ENCODE measurements at places on chromosomes 3 and 15. TPM values are rescaled to one million over a fixed set of nuclear protein-coding genes. Genes with fewer than 3 reads are reported as not detected.
A peak's percentile ranks its signal among the peaks of the same experiment; 100 is the strongest.

DNA sequence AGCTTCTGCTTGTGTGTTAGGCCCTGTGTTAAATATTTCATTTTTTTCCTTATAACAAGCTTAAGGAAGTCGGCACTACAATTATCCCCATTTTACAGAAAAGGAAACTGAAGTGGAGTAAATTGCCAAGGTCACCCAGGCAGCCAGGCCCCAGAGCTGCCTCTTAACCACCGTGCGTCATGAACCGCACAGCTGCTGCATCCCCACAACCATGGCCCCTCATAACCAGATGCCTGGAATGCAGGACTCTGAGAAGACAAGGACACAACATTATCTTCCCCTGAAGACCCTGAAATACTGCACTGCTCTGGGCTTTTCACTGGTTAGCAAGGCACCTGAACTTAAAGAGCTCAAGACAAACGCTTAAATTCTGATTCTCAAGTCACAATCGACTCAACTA, 14.6 kb downstream of the LRIG1 start:
- no peak overlapping the region for H3K4me3 ChIP-seq
- peak overlapping the region; percentile 84 for H3K27ac ChIP-seq
- H3K27me3 ChIP-seq = no peaks in the 10 kb centered on the region
- peaks cover 11% of the 10 kb centered on the region for H3K4me1 ChIP-seq

- H3K27ac ChIP-seq = peak overlapping the region; percentile 77
- no peaks in the 10 kb centered on the region for H3K4me1 ChIP-seq
- peak; percentile 97 for DNase-seq
- H3K27me3 ChIP-seq = no peaks in the 10 kb centered on the region
Observed at GRCh38 chr15:80152180-80152895, 461 bp upstream of the FAH start.

DNA sequence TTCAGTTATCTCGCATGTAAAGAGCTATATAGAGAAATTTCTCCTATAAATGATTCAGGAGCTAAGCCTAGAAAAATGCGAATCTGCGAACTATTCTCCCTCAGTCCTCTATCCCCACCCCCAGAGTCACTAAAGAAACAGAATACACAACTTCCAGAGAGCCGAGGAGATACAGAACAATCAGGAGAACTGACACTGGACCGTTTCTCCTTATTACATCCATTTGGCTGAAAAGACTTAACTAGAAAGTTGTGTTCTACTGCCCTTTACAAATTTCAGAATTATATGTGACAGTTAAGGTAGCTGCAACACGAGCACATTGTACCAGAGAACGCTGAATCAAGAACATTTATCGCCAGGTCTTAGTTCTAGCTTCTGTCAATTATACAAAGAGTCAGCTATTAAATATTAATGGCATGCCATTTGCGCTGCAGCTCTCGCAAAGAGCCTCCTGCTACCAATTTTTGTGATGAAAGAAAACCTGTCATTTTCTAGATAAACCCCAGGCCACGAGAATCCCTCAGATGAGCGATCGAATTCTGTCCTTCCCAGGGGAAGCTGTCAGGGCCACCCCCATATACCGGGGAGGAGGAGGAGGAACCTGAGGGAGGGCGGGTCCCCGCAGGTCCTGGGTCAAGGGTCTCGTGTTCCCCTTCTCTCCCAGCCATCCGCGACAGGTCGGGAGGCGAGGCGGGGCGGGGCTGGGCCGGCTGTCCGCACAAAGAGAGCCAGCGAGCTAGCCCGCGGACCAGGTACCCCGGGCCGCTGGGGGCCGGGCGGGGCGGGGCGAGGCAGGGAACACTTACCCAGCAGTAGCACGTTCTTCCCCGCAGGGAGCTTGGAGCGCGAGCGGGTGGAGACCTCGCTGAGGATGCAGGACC, 878 bp downstream of the DYNC1LI1 start:
- H3K36me3 ChIP-seq = no peaks in the 10 kb centered on the region
- peak; percentile 44 for DNase-seq
- no peaks in the 10 kb centered on the region for H3K27me3 ChIP-seq
- peak overlapping the region; percentile 96 for H3K4me3 ChIP-seq
- no peaks in the 10 kb centered on the region for H3K4me1 ChIP-seq
- peak overlapping the region; percentile 96 for H3K27ac ChIP-seq

GRCh38 chr15:65978110-65978509, 108.8 kb downstream of the RAB11A start:
- H3K27me3 ChIP-seq = peaks cover 16% of the 10 kb centered on the region
- H3K36me3 ChIP-seq = no peaks in the 10 kb centered on the region
- no peak overlapping the region for H3K4me3 ChIP-seq
- H3K4me1 ChIP-seq = no peaks in the 10 kb centered on the region
- no peak overlapping the region for H3K27ac ChIP-seq
- DNase-seq = no peak

DNA sequence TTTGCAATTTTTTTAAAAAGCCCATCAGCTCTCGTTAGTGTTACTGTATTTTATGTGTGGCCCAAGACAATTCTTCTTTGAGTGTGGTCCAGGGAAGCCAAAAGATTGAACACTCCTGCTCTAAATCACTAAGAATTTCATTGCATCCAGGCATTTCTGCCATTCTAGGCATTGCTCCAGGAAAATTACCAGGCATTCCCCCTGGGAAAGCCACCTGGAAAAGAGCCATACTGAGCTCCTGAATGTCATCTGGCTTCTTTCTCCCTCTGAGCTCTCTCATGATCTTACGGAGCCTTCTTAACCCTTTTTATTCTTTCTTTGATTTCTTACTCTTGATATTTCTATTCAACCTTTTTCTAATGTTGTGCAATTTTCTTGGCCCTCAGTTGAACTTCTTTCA, 202.2 kb downstream of the DOCK3 start:
- H3K36me3 ChIP-seq = no peaks in the 10 kb centered on the region
- no peaks in the 10 kb centered on the region for H3K4me1 ChIP-seq
- DNase-seq = no peak

DNA sequence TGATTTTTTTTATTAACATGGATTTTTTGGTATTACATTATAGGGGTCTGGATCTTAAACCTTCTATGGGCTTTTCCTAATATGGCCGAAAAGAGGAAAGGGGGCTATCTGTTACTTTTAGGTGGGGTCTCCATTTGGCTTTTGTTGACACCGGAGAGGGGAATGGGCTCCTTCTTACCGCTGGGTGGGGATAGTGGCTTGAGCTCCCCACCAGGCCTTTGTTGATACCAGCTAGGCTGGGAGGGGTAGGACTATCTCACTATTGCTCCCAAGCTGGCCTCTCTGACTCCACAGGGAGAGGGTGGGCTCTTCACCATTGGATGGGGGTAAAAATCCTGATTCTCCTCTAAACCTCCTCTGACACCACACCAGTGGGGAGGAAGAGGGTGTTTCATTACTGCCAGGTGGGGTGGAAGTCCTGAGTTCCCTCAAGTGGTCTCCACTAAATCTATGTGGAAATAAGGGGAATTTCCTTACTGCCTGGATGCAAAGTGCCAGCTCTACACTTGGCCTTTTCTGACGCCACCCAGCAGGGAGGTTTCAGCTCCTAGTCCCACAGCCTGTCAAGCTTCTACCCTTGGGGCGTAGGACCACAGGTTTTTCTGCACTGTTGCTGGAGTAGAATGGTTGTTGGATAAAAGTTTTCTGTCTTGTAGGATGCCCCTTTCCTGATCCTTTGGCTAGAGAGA, 572.3 kb downstream of the MAGI1 start:
- H3K36me3 ChIP-seq = no peaks in the 10 kb centered on the region
- no peaks in the 10 kb centered on the region for H3K27me3 ChIP-seq
- H3K27ac ChIP-seq = no peak overlapping the region
- DNase-seq = no peak
- no peak overlapping the region for H3K4me3 ChIP-seq

DNA sequence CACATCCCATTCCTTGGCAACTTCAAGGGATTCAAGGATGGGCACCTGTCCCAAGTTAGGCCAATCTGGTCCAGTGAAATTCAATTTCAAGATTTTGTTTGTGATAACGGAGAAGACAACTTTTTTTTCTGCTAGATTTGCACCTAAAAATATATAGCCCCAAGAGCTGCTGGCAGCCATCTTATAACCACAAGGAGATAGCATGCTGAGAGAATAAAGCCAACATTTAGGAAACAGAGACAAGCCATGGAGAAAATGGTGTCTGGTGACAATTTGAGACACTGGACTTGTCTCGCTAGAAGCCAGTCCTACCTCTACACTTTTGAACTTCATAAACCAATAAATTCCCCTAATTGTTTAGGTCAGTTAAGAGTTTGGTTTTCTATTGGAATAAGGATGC, 5.4 kb downstream of the PARL start:
- H3K27ac ChIP-seq = no peak overlapping the region
- peaks cover 12% of the 10 kb centered on the region for H3K4me1 ChIP-seq
- H3K36me3 ChIP-seq = no peaks in the 10 kb centered on the region
- DNase-seq = no peak
- H3K4me3 ChIP-seq = no peak overlapping the region

GRCh38 chr15:63513271-63513670, 8.9 kb downstream of the USP3 start:
- H3K36me3 ChIP-seq = no peaks in the 10 kb centered on the region
- H3K27me3 ChIP-seq = no peaks in the 10 kb centered on the region
- DNase-seq = no peak
- peaks cover 20% of the 10 kb centered on the region for H3K4me1 ChIP-seq

RAB27A gene
- total RNA-seq = 12.1 TPM

FRMD5 gene
- total RNA-seq = 1.0 TPM

Measured in uterus (tissue), 4 donors.